ENCODE measurements at places on chromosomes 3 and 15.

DNA sequence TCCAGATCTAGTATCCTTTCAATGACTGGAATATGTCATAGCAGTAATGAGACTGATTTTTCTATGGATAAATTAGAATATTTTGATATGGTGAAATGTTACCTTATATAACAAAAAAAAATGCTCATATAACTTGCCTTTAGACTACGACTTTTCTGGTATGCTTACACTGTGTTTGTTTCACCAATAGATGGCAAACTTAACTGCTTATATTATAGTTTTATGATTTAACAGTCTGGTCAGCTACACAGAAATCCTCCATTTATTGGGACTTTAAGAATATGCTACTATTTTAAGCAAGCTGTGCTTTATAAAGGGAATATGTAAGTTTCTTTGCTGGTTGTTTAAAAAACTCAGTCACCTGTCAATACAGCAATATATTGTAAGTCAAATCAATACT is 205.6 kb downstream of the VGLL3 start:
- peak; percentile 75 for DNase-seq

- DNase-seq = no peak
These were observed 17.0 kb downstream of the ILDR1 start for GRCh38 chr3:122004991-122005565.

DNA sequence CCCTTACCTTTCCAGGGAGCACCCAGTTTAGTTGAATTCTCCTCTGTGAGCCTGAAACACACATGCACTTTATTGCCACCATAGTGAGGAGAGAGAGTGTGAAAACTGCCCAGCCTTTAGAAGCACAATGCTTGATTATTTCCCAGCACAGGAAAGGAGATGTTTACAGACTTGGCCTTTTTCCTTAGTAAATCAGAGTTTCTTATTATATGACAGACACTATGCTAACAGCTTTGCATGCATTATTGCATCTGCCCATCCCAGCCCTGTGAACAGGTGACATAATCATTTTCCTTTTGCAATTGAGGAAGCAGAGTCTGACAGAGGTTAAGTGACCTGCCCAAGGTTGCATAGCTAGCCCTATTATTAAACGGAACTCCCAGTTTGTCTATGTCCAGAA is 36.5 kb downstream of the CAPN3 start:
- no peak for DNase-seq

GRCh38 chr3:65896321-65896720 is 142.4 kb downstream of the MAGI1 start:
- no peak for DNase-seq

GRCh38 chr3:122843604-122844003 is 48.7 kb downstream of the SLC49A4 start:
- DNase-seq = no peak

DNA sequence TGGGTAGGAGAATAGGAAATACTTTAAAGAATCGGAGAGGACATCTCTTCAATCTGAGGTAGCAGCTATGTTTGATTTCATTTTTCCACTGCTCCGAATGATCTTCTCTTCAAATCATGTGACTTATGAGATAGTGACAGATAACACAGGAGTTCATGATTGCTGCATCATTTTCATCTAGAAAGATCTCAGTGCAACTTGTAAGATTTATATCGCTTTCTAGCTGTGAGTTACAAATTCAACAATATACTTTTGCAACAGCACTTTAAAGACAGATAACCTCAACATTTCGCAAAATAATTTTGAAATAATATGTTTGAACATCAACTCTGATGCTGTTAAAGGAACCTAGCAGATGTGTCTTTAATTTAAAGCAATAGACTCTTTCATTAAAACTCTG is 99.9 kb upstream of the CCDC80 start:
- DNase-seq = no peak

GRCh38 chr15:78207110-78207458 is 27.3 kb downstream of the ACSBG1 start:
- DNase-seq = no peak

GRCh38 chr3:194003114-194004057 is 132.6 kb upstream of the HES1 start:
- peak; percentile 93 for DNase-seq

DNA sequence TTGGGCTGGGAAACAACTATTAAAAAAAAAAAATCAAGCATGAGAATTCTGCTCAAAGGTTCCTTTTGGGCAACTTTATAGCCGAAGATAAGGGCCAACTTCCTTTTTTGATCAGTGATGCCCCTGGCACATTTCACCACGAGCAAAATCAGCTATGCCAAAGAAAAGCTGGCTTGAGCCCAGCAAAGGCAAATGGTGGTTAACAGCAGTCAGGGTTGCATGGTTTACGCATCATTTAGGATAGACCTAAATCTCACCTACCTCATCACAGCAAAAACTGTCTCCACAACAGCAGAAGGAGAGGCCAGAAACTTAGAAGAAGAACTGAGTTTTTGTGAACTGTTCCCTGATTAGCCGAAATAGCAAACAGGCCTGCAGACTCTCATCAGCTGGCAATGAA is 220.1 kb upstream of the CDIN1 start:
- DNase-seq = no peak

GRCh38 chr3:21913791-21914190 is 162.8 kb upstream of the ZNF385D start:
- DNase-seq = peak; percentile 81

DNA sequence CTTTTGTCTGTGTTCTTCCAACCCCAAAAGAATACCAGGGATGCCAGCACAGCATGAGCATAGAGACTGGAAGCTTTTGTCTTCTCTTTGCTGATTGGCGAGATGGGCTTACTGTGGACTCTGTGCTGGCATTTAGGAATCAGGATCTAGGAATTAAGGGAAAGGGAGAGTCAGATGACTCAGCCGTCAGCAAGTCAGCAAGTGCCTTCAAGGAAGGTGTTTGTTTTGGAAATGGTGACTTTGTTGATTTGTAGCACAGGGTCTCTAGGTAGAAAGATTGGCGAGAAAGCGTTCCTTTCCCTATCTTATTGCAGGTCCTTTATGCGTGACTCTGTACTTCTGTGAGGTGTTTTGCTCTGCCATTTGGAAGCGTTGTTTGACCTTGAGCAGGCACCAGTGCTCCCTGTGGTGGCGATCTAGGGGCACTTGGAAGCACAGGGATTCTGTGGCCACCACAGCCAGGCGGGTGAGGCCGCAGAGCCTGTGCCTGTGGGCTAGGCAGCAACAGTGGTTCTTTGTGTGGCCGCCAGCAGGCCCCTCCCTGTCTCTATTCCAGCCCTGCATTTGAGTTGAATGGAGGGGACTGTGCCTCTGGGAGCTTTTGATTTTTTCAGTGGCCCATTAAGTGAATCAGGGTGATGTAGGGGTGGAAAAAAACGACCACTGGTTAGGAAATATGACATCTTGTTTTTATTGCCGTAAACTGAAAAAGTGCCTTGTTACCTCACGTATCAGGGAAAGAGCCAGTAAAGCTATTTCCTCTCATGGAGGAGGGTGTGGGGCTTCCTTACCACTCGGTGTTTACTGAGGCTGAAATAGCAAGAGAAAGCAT is 19.0 kb downstream of the FAN1 start:
- DNase-seq = peak; percentile 94

GRCh38 chr3:124569761-124570160 is 160.5 kb upstream of the UMPS start:
- DNase-seq = no peak

GRCh38 chr3:77718311-77718710 is 678.4 kb downstream of the ROBO2 start:
- DNase-seq = no peak

DNA sequence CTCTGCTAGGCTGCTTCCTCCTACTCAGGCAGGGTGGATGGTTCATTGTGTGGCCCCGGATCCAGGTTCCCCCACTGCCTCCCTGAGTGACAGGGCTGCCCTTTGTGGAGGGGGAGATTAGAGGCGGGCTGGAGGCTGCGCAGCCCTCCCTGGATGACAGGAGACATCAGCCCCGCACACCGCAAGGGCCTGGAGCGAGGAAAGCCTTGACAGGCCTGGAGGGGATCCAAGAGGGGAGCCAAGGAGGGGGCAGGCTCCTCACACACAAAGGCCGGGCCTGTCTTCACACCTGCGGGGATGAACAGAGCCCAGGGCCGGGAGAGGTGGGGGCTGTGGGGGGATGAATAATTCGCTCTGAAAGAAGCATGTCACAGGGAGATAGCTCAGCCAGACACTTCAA is 72.9 kb downstream of the RPN1 start:
- no peak for DNase-seq

- no peak for DNase-seq
These were observed 237.3 kb downstream of the XXYLT1 start for GRCh38 chr3:195033531-195034091.

GRCh38 chr15:66145726-66146182 is 107.8 kb downstream of the MEGF11 start:
- no peak for DNase-seq

GRCh38 chr3:47802734-47803479 is at the start of gene DHX30:
Gene DHX30 (plus strand): TSS chr3:47803138. CDS start chr3:47810684, 7,546 bp downstream.
- peak; percentile 85 for DNase-seq

GRCh38 chr15:85545185-85545584 is 164.8 kb downstream of the AKAP13 start:
- DNase-seq = no peak

DNA sequence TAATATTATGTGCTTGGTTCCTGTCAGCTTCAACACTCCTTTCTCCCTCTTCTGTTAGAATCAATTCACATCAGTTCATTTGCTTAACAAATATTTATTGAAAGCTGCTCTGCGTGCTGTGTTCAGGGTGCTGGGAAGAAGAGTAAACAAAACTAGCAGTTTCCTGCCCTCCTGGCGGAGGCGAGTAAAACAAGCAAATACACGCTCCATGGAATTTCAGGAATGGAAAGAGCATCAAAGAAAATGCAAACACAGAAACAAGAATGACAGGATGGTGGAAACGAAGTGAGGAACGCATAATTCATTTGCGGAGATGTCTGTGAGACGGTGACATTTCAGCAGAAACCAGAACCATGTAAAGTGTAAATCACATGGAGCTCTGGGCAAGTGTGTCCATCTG is 49.4 kb upstream of the SPTSSB start:
- peak; percentile 15 for DNase-seq

- peak; percentile 63 for DNase-seq
These were observed 19.5 kb downstream of the GREM1 start for GRCh38 chr15:32737304-32737703.

Measured in fibroblast of skin of scalp (primary cell).